Renal pelvis (tissue), 12 donors: ENCODE measurements at places on chromosomes 5 and 9.

DNA sequence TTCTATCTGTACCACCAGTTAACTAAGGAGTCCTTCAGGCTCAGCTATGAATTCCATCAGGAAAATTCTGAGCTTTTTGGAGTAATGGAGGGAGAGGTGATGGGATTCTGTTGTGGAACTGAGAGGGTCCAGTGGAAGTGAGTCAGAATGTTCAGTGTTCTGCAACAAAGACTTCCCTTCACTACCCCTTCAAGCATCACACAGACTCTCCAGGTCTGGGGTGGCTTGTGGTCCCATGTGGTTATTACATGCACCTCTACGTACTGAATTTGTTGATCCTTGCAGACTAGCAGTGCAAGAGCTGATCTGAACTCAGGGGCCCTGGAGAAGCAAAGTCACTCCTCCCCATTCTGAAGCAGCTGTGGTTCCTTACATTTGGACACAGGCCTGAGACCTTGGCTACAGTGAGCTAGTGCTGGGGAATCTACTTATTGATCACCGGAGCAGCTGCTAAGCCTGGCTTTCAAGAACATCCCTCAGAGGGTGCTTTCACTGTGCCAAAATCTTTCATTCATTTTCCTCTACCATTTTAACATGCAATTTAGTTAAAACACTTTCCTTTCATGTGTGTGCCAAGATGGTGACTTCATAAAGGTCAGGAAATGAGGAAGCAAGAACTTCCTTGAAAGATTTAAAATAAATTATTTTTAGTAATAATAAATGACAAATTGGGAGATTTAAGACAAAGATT, 75.0 kb upstream of the TNC start:
- no peak for DNase-seq

DNA sequence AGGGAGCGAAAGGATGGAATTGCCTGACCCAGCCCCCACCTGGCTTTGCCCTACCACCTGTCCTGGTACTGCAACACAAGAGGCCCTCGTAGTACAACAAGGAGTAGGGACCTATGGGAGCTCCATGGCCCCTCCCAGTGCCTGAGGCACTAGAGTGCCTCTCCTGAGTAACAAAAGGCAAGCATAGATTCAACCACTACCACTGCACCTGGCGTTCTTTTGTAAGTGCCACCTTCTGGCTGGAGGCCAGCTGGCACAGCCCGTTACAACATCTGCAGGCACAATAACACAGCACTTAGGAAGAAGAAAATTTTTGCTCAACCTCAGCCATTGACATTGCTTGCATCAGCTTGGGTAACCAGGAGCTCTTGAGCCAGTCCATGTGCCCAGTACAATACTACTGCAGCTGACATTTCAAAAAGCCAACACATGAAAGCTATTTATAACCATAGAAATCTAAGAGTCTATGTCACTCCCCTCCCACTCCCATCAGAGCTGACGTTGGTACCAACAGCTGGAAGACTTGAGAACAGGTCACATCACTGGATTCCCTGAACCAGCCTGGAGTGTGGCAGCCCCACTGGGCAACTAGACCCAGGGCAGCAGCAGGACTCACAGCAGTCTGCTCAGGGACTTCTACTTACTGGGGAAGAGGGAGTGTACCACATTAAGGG, 17.7 kb upstream of the FAM174A start:
- no peak for DNase-seq

DNA sequence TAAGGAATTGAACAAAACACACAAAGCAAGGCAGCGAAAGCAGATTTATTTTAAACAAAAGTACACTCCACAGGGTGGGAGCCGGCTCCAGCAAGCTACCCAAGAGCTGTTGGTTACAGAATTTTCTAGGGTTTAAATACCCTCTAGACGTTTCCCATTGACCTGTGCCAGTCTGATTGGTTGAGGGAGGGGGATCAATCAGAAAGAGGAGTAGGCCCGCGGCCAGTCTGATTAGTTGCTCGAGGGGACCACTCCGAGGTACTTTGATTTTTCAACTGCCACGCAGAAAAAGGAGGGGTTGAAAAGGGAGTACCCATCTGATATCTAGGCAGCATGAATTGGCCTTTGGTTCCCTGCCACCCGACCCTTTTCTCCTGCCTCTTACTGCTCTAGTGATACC, 998 bp downstream of the SRP19 start:
- no peak for DNase-seq

- DNase-seq: peak; percentile 78
These were observed 373.7 kb downstream of the ARL15 start for GRCh38 chr5:53936481-53937352.

DNA sequence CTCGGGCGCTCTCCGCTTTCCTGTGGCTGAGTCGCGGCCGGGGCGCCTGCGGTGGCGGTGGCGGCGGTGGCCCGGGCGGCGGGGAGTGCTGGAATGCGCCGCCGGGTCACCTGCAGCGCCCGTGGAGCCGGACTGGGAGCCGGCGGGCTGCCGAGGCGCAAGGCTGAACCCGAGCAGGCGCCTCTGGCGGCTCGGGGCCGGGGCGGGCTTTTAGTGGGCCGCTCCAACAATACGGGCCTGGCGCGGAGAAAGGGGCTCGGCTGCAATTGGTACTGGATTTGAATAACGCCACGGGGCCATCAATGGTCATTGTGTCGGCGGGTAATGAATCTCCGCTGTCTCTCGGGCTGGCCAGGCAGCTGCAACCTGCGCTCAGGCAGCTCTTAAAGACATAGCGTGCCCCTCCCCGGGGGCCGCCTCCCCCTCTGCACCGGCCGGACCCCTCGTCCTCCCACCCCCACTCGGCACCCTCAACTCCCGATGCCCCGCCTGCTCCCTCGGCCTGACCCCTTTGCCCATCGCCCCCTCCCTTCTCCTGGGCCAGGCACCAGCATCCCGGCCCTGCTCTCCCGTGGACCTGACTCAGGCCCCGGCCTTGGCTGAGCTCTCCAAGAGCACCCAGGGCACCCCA, 22.1 kb downstream of the URM1 start:
- DNase-seq: no peak

DNA sequence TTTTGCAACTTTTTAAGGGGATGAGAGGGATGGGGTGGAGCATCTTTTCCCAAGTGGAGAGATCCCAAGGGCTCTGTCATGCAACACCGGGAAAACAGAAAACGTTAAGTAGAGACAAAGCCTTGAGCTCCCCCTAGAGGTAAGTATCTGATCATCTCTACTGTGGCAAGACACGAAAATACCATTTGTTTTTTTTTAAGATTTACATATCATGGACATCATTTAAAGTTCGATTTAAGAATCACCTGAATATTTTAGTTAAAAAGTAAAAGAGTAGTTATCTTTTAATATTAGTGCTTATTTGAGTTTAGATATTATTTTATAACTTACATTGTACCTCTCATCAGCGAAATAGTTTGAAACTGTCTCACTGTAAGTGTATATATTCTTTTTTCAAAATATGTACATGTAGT, 200.4 kb downstream of the LRRC70 start:
- peak; percentile 58 for DNase-seq

DNA sequence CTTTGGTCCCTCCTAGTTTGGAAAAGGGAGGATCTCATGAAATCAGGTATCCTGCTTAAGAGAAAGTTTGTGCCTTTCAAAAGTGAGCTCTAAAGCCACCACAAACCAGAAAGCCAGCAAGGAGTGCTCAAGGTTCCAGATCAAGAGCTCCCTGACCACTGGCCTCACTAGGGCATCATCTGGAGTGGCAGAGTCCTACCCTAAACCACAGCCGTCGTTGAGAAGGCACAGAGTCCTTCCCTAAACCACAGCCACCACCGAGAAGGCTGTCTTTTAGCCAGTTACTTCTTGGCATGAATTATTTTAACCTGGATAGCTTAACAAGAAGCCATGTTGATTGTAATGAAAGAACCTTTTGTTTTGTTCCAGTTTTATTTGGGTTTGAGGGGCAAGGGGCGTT, 102.9 kb downstream of the FRMD3 start:
- DNase-seq: no peak

GRCh38 chr5:37552770-37553719, 173.9 kb downstream of the WDR70 start:
- peak; percentile 17 for DNase-seq

- DNase-seq: no peak
These were observed 13.5 kb downstream of the WDR5 start for GRCh38 chr9:134149380-134149779.

DNA sequence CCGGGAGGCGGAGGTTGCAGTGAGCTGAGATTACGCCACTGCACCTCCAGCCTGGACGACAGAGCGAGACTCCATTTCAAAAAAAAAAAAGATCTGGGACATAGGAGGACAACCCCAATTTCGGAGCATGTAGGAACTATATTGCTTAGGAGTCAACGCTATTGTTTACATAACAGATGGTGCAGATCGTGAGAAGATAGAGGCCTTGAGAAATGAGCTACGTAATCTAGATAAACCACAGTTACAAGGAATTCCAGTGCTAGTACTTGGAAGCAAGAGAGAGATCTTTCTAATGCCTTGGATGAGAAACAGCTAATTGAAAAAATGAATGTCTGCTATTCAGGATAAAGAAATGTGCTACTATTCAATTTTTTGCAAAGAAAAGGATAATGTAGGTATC, 20.3 kb downstream of the TBC1D2 start:
- DNase-seq: no peak

GRCh38 chr9:125655691-125656410, 51.2 kb downstream of the MAPKAP1 start:
- no peak for DNase-seq

DNA sequence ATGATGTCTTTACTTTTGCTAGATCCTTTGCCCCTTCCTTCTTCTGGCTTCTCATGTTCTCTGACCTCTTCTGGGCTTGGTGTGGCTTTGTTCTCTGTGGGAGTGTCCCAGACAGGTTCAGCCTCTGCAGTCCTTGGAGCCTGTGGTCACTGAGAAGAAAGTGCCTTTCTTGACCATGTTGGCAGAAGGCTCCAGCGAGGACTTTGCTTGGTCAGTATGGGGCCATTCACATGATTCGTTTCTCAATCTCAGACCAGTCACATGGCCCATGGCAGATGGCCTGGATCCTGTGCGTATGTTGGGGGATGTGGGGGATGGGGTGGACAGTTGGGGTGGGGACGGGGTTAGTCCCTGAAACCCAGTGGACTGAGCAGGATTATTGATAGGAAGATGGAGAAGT, 274.1 kb downstream of the ARHGAP26 start:
- no peak for DNase-seq

- DNase-seq: no peak
These were observed 402.9 kb upstream of the TYRP1 start for GRCh38 chr9:12290166-12290869.

- DNase-seq: no peak
These were observed 34.9 kb downstream of the PCDH1 start for GRCh38 chr5:141843156-141843927.

DNA sequence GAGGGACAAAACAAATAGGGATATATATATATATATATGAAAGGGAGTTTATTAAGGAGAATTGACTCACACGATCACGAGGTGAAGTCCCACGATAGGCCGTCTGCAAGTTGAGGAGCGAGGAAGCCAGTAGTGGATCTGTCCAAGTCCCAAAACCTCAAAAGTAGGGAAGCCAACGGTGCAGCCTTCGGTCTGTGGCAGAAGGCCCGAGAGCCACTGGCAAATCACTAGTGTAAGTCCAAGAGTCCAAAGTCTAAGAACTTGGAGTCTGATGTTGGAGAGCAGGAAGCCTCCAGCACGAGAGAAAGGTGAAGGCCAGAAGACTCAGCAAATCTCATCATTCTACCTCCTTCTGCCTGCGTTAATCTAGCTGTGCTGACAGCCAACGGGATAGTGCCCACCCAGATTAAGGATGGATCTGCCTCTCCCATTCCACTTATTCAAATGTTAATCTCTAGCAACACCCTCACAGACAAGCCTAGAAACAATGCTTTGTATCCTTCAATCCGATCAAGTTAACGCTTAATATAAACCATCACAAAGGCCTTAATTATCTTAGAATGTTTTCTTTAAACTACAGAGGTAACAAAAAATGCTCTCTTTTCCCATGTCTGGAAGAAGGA, 23.8 kb upstream of the DAB2 start:
- DNase-seq: no peak

DNA sequence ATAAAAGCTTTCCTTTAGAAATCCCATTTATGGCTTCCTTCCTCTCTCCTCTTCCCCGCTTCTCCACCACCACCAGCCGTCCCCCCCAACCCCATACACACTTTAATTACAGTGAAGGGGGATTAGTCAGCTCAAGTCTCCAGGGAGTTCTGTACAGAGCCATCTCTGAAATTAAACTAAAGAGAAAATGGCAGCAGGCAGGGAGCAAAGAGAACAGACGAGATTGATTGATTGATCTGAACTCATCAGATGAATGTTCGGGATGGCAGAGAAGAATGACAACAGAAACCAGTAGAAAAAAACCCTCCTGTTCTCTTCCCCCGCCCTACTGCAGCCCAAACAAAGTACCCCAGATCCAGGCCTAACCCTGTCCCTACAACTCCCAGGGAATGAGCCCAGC, 241.7 kb upstream of the PANK3 start:
- no peak for DNase-seq

DNA sequence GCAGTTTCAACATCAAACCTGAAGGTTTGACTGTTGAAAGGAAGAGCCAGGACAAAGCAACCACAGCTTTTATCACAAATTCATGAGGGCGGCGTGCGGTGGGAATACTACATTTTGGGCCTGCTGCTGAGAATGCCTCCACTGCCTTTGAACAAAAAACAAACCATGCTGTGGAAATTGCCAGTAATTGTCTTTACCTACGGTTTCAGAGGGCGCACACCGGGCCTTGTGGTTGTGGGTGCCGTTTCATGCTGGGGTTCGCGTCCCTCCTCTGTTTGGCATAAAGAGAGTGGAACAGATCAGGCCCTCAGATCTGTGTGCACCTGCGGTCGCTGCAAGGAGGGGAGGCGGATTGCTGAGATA, 27.6 kb upstream of the TCF7 start:
- DNase-seq: no peak

DNA sequence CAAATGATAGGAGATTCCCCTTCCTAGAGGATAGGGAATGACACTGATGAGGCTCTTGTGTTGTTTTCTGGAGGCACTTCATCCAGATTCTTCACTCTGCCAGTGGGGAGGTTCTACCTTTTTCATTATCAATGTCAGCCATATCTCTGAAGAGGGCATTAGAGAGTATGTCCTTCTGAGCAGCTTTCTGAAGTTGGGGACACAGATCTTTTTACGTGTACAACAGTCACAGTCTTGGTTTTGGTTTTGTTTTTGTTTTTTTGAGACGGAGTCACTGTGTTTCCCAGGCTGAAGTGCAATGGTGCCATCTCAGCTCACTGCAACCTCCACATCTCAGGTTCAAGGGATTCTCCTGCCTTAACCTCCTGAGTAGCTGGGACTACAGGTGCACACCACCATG, 22.6 kb downstream of the CENPH start:
- DNase-seq: no peak

DNA sequence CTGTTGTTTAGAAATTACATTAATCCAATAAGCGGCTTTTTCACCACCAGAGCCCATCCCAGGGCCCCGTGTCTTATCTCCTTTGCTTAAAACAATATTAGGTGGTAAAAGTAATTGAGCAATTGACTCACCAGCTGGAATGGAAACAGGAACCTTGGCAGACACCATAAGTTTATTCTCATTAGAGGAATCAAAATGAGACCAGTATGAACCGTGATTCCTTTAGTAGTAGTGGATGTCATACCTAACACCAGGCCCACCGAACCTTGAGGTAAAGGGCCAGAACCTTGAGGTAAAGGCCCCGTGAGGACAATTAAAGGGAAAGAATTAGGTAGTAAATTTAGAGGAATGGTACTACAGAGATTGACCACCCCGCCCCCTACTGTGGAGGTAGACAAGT, 16.5 kb downstream of the HSDL2 start:
- no peak for DNase-seq

- DNase-seq: no peak
These were observed 144.2 kb downstream of the GDNF start for GRCh38 chr5:37695647-37696046.

GRCh38 chr5:175683231-175683630, 25.4 kb downstream of the HRH2 start:
- no peak for DNase-seq

GRCh38 chr5:116419258-116419657, 155.4 kb downstream of the SEMA6A start:
- DNase-seq: no peak
